ENCODE measurements at places on chromosomes 4 and X.
A peak's percentile ranks its signal among the peaks of the same experiment; 100 is the strongest.

DNA sequence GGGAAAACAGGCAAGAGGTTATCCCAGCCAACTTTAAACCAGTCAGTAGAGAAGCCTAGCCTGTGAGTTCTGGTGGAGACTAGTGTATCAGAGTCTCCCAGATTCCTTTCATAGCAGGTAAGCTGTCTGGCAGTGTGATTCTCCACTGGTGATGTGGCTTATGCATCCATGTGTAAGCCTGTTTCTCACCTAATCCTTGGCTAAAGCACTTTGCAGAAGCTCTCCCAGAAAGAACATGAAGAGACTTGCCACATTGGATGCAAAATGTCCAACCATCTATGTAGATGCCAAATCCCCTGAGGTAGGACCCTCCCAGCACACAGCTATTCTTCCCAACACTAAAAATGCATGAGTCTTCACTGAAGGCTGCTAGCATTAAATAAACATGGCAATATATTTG, 111.7 kb downstream of the CHRNA9 start:
- no peak for DNase-seq

- no peak for DNase-seq
Observed at GRCh38 chr4:141860974-141861373, 224.6 kb downstream of the IL15 start.

DNA sequence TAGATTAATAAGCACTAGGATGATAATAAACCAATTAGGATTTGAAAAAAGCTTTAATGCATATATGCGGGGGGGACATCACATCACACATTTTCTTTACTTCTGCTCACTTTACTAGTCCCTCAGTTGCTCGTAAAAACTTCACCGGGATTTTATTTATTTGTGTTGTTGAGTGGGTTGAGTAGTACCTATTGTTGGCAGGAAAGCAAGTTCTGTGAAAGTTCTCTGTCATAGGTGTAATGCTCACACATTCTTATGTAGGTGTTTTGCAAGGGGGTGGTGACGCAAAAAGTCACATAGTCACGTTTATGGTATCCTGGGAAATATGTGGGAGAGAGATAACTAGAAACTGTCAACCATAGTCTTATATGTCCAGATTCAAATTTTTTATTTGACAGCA, 65.3 kb downstream of the PDLIM5 start:
- no peak for DNase-seq

DNA sequence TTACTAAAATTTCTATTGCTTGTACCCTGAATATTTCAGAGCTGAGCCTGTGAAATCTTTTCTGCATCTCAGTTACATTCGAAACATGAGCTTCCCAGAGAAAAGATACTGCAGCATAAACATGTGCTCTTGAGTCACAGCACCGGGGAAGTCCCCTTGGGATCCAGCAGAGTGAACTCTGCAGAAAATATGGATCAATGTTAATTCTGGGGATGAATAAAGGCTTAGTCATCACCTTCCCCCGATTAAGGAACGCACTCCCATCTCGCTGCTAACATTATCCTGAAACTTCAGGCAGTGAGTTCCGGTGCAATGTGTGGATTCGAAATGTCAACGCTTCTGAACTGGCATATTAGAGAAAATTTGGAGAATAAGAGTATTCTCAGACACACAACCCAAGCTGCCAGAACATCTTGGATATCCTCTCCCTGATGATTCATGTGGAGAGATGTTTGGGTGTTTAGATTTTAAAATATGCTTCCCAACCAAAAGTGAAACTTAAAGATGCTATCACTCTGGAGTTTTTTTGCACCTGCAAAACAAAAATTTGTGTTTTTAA, 90.8 kb downstream of the IRF2 start:
- DNase-seq = peak; percentile 13

DNA sequence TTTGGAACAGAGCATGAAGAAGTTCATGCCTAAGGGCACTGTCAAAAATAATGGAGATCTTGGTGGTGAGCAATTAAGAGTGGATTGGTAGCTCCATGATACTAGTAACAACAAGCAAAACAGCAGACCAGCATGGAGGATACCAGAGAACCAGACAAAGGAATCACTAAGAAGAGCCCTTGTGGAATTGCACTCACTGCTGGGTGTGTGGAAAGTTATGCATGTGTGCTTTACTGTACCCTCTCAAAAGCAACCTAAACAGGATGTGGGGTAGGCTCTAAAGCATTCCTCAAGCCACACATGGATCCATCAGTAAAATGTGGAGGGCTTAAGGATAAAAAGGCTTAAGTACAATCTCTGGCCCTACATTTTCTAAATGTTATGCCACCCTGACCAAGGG, 69.5 kb downstream of the AR start:
- DNase-seq = no peak

GRCh38 chr4:151921386-151921785, 160.6 kb upstream of the GATB start:
- DNase-seq = no peak

- no peak for DNase-seq
Observed at GRCh38 chr4:135434936-135435335, 1233.3 kb upstream of the PABPC4L start.

DNA sequence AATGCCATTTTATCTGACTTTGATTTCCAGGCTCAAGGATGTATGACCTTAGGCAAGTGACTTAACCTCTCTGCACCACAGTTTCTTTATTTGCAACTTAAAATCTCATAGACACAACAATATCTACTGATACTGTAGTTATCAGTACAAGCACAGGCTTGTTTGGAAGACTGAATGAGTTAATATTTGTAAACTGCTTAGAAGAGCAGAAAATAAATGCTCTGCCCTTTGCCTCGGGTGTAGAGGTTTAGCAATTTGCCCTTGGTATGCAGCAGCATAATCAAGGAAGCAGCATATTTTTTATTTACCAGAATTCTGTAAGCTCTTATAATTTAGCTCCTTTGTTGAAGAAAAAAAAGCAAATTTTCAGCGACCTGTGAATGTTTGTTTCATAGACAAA, 2.9 kb upstream of the CXCL1 start:
- no peak for DNase-seq

DNA sequence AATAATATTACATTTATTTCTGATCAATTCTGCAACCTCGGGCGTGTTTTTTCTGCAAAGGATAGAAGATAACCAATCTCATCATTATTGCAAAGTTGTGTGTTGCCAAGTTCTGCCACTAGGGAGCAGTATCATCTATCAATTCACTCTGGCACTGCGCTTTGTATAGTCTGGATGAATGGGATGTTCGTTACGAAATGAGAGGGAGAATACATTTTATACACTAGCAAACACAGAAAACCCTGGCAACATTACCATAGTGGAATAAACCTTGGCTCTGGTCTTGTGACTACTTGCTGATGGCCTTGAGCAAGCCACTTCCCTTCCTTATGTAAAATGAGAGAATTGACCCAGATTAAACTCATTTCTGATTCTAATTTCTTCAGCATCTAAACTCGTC, 97.5 kb upstream of the ZNF518B start:
- no peak for DNase-seq

GRCh38 chrX:18353931-18354368, 538 bp downstream of the SCML2 start:
- peak; percentile 42 for DNase-seq

DNA sequence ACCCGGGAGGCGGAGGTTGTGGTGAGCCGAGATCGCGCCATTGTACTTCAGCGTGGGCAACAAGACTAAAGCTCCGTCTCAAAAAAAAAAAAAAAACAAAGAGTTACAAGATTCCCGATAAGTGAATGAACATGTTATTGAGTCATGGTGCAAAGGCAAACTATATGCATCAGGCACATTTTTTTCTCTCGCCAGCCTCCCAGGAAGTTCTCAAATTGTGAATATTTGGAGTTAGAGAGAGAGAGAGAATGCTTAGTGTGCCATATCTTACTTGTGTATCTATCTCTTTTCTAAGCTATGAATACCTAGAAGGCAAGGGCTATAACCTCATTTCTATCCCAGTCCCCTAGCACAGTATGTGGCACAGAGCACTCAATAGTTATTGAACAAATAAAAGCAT, 400.8 kb downstream of the RPA4 start:
- DNase-seq = no peak

- no peak for DNase-seq
Observed at GRCh38 chr4:158817562-158818296, 48.9 kb downstream of the FNIP2 start.

- DNase-seq = no peak
Observed at GRCh38 chr4:5801696-5802095, 90.7 kb downstream of the EVC start.

DNA sequence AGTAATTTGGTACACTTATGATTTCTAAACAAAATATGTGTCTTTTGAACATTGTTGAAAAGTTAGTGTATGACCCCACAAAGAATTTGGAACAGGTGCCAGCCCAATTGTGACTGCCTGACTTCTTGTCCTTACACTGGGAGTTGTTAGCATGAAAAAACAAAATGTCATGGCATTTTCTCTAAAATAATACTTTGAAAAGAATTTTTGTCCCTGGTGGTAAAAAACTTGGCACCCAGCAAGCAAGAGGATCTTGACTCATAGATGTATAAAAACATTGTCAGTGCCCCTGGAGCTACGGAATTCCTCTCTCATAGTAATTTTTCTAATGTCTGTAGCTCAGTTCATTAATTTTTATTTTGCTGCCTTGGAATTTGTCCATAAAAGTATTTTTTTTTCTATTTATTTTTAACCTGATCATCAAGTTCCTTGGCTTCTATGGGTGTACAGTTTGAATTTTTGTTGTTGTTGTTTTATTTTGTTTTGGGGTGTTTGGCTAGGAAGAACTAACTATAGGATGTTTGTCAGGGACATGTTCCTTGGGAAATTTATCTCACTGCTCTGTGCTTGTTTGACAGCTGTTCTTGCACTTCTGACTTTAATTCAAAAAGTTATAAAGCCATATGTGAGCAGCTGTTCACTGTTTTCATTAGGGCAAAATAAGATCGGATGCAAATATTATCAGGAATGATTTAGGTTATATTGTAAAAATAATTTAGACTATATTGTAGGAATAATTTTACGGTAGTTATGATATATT, 95.4 kb upstream of the NUDT6 start:
- DNase-seq = no peak

DNA sequence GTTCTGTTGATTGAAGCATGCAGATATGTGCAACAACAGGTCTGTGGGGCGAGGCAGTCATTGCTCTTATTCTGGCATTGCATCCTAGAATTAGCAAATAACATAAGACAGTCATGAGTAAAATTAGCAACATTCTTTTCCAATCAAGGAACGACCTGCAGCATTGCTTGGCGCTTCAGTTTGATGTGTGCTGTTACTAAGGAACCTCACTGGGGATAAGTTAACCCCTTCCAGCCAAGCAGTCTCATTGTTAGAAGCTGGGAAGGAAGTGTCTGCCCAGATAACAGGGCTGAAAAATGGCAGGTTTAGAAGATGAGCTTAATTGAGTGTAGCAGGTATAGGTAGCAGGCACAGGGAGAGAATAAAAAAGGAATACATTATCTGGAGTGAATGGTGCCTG, 55.4 kb downstream of the RBM46 start:
- no peak for DNase-seq

GRCh38 chr4:108361446-108361820, 192.7 kb upstream of the LEF1 start:
- no peak for DNase-seq

GRCh38 chrX:125405339-125405738, 85.7 kb downstream of the TEX13C start:
- DNase-seq = no peak

DNA sequence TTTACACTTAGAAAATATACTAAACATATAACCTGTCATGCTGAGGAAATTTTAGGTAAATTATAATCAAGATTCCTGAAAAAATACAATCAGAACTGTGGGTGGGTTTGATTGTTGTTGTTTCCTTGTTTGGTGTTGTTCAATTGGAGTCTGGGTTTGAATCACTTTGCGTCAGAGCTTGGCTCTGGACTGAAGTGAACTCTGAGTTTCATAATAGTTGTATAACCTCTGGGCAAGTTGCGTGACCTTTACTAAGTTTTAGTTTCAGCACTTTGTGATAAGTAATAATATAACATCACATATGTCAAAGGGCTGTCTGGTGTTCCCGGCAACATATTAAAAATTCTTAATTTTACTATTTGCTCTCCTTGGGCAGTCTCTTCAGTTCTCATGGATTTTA, 758.1 kb downstream of the RAPGEF2 start:
- no peak for DNase-seq

- no peak for DNase-seq
Observed at GRCh38 chr4:55359397-55359916, 13.4 kb downstream of the SRD5A3 start.

DNA sequence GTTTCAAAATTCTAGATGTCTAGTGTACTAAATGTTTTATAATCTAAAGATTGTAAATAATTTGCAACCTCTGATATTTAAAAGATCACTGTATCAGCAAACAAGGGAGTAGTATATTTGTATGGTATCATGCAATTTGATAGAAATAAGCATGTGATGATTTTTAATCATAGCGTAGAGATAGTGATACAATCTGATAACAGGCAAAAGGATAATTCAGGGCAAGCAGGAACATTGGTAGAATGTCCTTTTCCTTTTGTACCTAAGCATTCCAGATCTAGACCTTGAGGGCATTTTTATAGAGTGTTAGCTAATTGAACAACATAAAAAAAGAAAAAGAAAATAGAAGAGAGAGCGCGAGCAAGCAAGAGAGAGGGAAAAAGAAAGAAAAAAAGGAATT, 1.4 kb downstream of the ANK2 start:
- DNase-seq = no peak

- DNase-seq = no peak
Observed at GRCh38 chr4:121953860-121954259, 2.0 kb upstream of the TRPC3 start.

- peak; percentile 63 for DNase-seq
Observed at GRCh38 chr4:7291372-7292114, 99.2 kb downstream of the SORCS2 start.

DNA sequence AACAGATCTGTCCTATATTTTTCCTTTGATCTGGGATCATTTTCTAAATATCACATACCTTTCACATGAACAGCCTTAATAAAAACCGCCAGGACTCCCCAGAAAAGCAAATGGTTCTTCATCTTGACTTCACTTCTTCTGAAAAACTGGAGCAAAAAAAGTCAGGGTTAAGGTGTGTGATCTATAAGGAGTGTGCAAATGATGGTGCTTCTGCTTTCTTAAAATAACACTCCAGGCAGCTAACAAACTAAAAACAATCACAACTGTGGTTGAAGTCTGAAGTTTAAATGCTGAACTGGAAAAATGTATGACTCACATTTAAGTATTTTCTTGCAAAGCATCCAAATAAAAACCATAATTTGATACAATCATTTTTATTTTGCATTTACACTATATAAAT, at the start of gene JCHAIN:
JCHAIN (minus strand) TSS at position 140 of the 400 bp plus-strand sequence; CDS start at position 122, 18 bp downstream.
- no peak for DNase-seq

DNA sequence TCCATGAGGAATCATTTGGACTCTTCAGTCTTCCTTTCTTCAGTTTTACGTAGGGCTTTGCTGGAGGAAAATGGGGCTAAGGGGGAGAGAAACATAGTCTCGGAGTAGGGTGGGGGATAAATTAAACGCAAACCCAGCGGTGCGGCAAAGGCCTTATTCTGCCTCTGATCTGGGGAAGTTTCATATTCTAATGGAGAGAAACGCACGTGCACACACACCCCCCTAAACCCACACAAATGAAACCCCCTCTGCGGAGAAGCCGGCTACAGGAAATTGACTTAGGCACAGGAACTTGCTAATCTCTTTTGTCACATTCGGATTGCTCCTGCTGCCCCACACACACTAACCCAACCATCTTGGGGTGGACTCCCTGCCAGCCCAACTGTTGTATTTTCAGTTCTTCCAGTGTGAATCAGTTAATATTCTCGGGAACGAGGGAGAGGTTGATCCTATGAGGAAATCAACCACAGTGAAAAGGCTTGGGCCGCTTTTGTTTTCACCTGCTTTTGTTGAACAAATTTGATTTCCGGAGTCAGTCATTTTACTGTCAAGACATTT, at the start of gene RHOH:
RHOH (plus strand) TSS at position 308 of the 558 bp plus-strand sequence. CDS start 46,356 bp downstream, outside the sequence.
- DNase-seq = no peak

- no peak for DNase-seq
Observed at GRCh38 chr4:29970626-29971025, 749.5 kb upstream of the PCDH7 start.
